ENCODE measurements at places on chromosomes 1 and 21. TPM values are rescaled to one million over a fixed set of nuclear protein-coding genes. Genes with fewer than 3 reads are reported as not detected.

TMEM79 gene
- 5.1 TPM for total RNA-seq

SPRR2E gene
- total RNA-seq: not detected

DNA sequence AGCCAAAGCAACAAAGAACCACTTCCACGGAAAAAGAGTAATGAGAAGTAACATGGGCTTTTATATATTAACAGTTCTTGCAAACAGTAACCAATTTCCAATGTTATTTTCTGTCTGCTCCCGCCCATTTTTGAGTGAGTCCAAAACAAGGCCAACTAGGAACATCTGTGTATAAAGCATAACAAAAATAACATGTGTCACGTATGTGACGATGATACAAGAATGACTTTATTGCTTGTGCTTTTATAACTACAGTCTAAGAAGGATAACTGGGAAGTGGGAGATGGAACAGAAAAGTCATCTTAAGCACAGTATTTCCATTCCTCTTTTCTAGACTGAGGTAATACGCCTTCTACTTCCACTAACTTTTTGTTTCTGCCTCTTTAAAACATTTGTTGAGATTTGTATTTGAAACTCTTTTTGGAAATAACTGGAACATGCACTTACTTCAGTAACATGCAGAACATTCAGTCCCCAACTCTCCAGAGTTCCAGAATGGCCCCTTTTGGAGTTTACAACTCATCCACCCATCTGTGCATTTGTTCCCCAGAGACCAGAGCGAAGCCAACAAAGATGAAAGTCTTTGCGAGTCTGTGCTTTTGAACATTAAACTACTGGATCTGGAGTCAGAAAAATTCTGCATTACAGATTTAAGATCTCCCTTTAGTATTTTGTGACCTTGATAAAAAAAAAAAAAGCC is 143.0 kb upstream of the ZRANB2 start:
- DNase-seq: no peak

DNA sequence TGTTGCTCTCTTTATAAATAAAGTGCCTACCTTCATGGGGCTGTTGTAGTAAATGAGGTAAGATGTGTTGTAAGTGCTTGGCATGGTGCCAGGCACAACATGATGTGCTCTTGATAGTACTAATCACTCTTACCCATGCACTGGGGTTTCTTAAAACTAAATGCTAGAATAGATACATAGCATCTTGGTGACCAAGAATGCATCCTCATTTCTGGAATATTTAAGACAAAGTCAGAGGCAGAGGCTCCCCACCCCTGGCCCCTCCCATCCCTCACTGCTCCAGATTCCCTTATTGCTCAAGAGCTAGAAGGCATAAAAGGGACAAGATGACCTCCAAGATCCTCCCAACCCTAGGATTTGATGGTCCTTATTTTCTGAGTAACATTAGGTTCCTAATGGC is 61.3 kb downstream of the GLUL start:
- DNase-seq: no peak

HUNK gene
- 39.5 TPM for total RNA-seq

DNA sequence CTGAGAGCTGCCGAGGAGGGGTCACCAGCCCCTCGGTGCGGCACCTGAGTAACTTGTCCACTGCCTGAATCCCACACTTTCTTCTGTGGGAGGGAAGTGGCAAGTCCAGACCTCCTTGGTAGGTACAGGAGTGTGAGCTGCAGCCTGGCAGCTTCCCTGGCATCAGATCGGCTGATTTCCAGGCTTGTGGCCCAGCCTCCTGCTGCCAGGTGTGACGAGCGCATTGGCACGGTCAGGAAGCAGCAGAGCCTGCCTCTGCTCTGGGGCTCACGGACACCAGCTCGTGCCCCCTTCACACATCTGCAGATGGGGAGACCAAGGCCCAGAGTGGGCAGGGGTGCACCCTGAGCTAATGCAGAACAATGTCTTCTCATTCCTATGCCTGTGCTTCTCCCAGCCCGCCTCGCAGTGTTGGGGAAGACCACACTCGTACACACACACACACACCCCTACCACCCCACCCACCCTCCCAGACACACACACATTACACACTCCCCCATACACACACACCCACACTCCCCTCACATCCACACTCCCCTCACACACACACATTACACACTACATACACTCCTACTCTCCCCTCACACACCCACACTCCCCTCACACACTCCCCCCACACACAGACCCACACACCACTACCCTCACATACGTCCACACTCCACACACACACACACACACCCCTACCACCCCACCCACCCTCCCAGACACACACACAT is 33.1 kb upstream of the SELENON start:
- DNase-seq: no peak

DNA sequence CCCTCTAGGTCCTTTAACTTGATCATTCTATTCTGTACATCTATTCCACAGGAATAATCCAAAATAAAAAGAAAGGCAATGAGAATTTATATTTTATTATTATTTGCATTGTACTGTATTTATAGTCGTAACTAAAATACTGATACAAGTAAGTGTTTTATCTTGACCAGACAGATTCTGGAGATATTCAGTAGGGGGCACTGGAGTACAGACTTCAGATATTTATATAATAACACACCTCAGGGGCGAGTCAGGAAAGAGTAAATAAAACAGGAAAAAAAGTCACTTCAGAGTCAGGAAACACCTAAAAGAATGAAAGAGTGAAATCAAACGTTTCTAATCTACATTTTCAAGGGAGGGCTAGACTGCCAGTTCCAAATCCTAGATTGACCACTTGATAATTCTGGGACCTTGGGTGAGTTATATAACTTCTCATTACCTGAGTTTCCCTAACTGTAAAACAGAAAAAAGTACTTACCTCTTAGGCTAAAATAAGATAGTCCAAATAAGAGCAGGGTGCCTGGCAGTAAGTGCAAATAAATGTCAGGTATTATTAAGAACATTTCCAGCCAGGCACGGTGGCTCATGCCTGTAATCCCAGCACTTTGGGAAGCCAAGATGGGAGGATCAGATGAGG is 31.1 kb upstream of the MTF1 start:
- no peak for DNase-seq

GRCh38 chr1:150092180-150092791 is 24.7 kb downstream of the VPS45 start:
- DNase-seq: no peak

COL11A1 gene
- total RNA-seq: 2.4 TPM

RNF187 gene
- 94.8 TPM for total RNA-seq

GRCh38 chr1:150299716-150300115 is 6.1 kb downstream of the MRPS21 start:
- DNase-seq: no peak

- DNase-seq: no peak
Measured at GRCh38 chr1:14429577-14429976, 168.9 kb upstream of the KAZN start.

DNA sequence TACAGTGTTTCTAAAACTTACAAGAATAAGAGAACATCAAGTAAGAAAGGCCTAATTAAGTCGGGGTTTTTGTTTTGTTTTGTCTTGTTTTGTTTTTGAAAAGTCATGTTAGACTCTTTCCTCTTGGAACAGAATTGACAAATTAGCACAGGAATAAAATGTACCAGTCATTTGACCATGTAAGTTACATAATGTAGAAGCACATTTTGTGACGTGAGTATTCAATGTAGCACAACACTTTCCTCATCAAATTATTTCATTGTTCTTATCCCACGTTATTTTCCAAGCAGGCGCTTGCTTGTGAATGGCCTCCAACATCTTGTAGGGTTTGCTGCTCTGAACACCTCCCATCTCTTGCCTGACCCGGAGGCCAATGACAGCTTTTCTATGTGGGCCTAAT is 34.7 kb upstream of the DNASE2B start:
- no peak for DNase-seq

GRCh38 chr1:228222548-228222947 is 14.7 kb downstream of the OBSCN start:
- DNase-seq: no peak

DNA sequence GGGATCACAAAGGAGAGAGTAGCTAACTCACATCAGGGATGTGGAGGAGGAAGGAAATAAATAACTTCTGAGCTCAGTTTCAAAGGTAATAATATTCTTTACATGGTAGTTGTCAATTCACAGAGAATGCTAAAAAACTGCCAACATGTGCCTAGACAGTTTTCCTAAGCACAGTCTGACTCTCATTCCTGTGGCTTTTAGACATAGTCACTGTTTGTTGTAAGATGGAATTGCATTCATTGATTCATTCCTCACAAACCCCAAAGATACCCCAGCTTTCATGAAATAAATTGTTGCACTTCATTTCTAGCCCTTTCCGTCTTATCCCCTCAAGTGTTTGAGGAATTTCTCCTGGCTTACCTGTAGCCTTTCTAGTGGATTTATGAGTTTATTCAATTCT is 263.9 kb downstream of the NTNG1 start:
- DNase-seq: no peak

- DNase-seq: no peak
Measured at GRCh38 chr1:118788463-118788862, 199.7 kb downstream of the TBX15 start.

DNA sequence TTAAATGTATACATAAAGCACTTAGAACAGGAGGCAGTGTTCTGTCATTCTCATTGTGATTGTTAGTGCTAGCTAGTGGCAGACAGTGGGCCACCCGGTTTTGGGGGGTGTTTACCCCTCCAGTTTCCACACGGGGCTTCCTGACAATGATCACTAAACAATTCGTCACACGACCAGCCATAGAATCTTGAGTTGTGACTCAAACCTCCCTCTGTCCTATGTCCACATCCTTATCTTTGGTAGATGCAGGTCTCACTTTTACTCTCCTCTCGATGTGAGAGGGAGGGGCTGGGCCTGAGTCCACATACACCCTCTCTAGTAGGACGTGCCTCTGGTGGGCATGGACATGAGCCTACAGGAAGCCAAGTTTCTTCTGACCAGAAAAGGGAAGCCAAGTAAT is 92.6 kb upstream of the SSX2IP start:
- no peak for DNase-seq

RHCE gene
- not detected for total RNA-seq

DNA sequence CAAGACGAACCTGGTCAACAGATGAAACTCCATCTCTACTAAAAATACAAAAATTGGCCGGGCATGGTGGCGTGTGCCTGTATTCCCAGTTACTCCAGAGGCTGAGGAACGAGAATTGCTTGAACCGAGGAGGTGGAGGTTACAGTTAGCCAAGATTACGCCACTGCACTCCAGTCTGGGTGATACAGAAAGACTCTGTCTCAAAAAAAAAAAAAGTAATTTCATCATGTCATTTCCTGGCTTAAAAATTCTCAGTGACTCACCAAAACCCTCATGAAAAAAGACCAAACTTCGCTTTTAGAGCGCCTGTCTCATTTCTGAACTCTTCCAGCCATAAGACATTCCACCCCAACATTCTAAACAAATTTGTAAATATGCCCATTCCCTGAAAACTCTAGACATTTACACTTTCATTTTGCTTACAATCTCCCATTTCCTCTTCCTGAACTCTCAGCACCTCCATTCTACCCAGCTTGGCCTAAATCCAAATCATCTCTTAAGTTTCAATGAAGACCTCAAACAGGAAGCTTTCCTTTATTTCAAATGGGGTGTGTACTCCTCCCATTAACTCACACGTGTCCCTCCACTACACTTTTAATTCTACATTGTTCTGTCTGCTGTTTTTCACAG is 50.5 kb upstream of the PRRC2C start:
- no peak for DNase-seq

LCE2A gene
- not detected for total RNA-seq

- DNase-seq: no peak
Measured at GRCh38 chr1:179824265-179824664, 53.3 kb downstream of the TOR1AIP2 start.

DNA sequence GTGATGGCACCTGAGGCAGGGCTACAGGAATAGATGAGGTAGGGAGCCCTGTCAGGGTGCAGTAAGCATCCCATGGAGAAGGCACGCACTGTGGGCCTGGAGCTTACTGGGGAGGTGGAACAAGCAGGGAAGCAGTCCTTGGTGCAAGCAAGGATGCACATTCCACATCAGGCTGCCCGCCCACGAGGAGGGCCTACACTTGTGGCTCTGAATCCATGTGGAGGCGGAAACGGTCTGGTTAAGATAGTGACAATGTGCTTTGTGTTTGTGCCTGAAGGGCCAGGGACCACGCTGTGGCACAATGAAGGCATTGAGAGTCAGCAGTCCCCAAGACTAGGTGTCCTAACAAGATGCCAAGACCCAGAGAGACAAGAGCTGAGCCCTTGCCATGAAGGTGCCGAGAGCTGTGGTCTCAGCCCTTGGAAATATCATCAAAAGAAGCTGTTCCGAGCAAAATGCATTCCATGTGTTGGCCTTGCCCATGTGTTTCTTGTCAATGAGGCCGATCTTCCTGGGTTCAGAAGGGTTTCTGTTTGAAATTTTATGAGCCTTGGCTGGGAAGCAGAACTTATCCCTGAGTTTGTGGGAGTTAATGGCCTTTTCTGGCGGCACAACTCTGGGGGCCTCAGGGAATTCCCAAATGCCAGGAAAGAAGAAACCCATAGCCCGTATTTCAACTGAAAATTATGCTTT is 111.9 kb downstream of the NGF start:
- DNase-seq: no peak

DNA sequence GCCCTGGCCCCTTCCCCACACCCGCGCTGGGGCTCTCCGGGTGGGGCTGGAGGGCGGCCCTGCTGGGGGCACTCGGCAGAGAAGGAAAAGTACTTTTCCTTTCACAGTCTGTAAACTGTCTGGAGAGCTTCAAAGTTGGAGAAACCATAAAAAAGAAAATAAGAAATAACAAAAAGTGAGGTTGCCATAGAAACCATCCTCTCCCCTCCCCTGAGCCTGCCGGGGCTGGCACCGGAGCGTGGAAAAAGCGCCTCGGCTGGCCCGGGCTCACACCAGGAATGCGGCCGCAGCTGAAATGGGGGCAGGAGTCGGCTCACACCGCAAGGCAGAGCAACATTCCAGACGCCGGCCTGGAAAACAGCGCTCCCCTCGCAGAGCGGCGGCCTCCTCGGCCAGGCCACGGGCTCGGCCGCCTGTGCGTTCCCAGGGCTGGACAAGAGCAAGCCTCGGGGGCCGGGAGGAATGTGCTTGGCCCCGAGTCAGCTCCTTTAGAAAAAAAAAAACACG is 69.2 kb downstream of the MORN1 start:
- peak; percentile 52 for DNase-seq

- DNase-seq: no peak
Measured at GRCh38 chr1:94798462-94798861, 21.7 kb upstream of the SLC44A3 start.

- no peak for DNase-seq
Measured at GRCh38 chr1:161378014-161378413, 10.3 kb upstream of the CFAP126 start.

A3GALT2 gene
- 0.40 TPM for total RNA-seq

SDC3 gene
- 38.3 TPM for total RNA-seq

GRCh38 chr1:31748365-31748764 is 15.8 kb downstream of the ADGRB2 start:
- no peak for DNase-seq

DNA sequence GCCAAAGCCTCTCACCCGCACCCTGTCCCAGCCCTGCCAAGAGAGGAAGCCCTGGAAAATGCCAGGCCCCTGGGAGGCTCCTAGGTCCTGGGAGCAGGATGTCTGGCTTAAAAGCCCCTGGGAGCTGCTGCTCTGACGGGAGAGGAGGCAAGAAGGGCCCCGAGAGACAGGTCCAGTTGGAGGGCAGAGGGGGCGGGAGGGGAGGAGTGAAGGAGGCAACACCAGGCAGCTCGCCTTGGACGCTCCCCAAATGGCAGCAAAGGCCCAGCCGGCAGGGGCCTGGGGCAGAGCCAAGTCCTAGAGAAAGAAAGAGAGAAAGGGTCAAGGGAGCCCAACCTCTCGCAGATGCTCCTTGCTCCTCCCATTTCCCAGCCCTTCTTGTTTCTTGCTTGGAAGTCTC is 6.8 kb downstream of the ETV3L start:
- DNase-seq: no peak

GRCh38 chr1:167262836-167263235 is 42.1 kb downstream of the POU2F1 start:
- no peak for DNase-seq

GRCh38 chr1:160639652-160640051 is 7.2 kb downstream of the SLAMF1 start:
- no peak for DNase-seq

Data from progenitor cell of endocrine pancreas (in vitro differentiated cells).